ENCODE measurements at places on chromosomes 4 and X. TPM values are rescaled to one million over a fixed set of nuclear protein-coding genes. Genes with fewer than 3 reads are reported as not detected.

DNA sequence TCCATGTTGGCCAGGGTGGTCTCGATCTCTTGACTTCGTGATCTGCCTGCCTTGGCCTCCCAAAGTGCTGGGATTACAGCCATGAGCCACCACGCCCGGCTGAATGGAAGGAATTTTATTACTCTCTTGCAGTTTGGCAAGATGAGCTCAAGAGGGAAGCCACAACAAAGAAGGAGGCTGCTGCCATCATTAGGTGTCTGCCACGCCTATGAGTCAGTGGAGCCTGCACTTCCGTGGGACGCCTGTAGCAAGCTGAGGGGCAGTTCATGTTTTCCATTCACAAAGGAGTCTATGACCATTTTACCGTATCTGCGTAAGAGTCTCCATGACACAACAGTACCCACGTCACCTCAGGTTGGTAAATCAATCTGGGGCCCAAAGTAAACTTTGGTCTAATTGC, 51.2 kb upstream of the CHRNA9 start:
- peak; percentile 94 for DNase-seq

DNA sequence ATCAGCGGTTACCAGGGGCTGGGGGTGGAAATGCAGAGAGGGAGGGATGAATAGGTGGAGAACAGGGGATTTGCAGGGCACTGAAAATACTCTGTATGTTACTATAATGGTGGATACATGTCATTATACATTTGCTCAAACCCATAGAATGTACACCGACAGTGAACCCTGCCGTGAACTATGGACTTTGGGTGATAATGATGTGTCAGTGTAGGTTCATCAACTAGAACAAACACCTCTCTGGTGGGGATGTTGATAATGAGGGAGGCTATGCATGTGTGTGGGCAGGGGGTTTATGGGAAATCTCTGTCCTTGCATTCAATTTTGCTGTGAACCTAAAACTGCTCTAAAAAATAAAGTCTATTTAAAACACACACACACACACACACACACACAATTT, 11.5 kb downstream of the HPSE start:
- DNase-seq: no peak

- no peak for DNase-seq
These were observed 50.0 kb downstream of the CYTL1 start for GRCh38 chr4:4969298-4969697.

DNA sequence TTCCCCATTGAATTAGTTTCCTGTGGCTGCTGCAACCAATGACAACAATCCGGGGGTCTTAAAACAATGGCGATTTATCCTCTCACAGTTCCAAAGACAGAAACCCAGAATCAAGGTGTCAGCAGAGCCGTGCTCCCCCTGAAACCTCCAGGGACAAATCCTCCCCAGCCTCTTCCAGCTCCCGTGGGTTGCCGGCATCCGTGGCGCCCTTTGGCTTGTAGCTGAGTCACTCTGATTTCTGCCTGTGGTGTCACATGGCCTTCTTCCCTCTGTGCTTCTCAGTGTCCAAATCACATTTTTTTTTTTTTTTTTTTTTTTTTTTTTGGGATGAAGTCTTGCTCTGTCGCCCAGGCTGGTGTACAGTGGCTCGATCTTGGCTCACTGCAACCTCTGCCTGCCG, 64.5 kb upstream of the STX18 start:
- DNase-seq: no peak

DNA sequence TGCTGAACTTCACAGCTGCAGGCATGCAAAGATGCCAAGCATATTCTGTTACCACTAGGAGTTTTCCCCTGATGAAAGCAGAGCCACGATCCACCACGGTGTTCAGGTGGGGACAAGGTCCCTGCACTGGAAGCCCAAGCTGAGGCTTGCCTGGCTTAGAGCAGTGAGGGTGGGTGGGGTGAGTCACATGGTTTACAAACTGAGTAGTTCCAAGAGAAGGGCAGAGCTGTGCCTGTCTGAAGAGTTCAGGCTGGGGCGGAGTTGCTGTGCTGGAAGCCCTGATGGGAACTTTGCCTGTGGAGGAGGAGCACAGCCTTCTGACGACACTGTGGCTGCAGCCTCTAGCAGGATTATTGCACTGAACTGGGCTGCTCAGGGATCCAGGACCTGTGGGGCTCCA, 45.5 kb downstream of the FAM9B start:
- DNase-seq: peak; percentile 40

- DNase-seq: no peak
These were observed 100.0 kb downstream of the CCSER1 start for GRCh38 chr4:90227177-90227576.

GRCh38 chrX:69318651-69319340, 153.5 kb upstream of the PJA1 start:
- no peak for DNase-seq

GRCh38 chr4:110196871-110197528, 1.4 kb downstream of the ELOVL6 start:
- peak; percentile 74 for DNase-seq

DNA sequence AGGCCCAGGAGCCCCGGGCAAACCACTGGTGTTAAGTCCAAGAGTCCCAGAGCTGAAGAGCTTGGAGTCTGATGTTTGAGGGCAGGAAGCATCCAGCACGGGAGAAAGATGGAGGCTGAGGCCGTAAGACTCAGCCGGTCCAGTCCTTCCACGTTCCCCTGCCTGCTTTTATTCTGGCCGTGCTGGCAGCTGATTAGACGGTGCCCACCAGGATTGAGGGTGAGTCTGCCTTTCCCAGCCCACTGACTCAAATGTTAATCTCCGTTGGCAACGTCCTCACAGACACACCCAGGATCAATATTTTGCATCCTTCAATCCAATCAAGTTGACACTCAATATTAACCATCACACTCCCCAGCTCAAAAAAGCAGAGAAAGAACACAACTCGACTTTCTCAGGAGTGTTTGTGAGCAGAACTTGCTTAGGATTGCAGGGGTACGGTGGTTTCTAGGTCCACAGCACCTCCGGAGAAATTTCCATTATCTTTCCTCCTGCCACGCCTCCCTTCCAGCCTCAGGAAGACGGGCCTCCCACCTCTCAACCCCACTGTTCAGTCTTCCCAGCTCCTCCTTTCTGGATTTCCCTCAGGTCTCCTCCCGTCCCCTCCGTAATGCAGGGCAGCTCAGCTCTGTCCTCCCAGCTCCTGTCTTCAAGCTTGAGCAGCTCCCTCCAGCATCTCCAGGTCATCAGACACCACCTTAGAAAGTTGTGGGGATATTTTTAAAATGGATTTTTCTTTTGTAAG, 13.3 kb upstream of the TMEM271 start:
- DNase-seq: no peak

GRCh38 chr4:2832309-2832980, 11.2 kb upstream of the ADD1 start:
- DNase-seq: no peak

- no peak for DNase-seq
These were observed 473.4 kb downstream of the INPP4B start for GRCh38 chr4:142372530-142373260.

The FGB gene
- total RNA-seq: not detected

The COX7B2 gene
- not detected for total RNA-seq

The FGFBP1 gene
- not detected for total RNA-seq

The EGFL6 gene
- 0.12 TPM for total RNA-seq

The RAI2 gene
- total RNA-seq: 0.59 TPM

The FAM184B gene
- total RNA-seq: not detected

The CTAG1B gene
- not detected for total RNA-seq
